Memory B cell (primary cell): ENCODE measurements at places on chromosomes 1 and 21.

- H3K4me3 ChIP-seq = no peak overlapping the region
- DNase-seq = peak; percentile 72
- H3K27me3 ChIP-seq = peaks cover 16% of the 10 kb centered on the region
- H3K4me1 ChIP-seq = peaks cover 15% of the 10 kb centered on the region
- peaks cover 23% of the 10 kb centered on the region for H3K36me3 ChIP-seq
Measured at GRCh38 chr1:160085686-160086455, 4.5 kb downstream of the KCNJ9 start.

DNA sequence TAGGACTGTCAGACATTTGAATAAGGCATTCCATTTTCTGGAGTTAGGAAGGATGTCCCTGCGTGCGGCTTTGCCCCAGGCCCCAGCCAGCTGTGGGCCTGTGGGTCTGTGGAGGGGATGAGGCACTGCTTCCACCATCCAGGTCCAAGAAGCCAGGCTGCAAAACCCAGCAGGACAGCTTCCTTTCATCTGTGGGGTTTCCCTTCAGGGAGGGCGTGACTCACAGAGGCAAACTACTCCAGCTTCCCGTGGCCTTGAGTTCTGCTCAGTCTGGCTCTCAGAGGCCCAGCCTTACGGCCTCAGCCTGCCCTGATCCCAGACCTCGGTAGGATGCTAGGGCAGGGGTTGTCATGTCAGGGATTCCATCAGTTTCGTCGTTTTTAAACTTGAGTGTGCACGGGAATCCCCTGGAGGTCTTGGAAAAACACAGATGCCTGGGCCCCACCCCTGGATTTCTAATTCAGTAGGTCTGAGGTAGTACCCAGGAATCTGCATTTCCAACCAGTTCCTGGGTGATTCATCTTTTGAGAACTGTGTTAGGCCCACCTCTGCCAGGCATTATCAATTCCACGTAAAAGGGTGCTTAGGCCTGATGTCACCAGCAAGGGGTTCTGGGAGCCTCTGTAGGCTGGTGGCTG lies 32.3 kb upstream of the TENT5C start:
- no peaks in the 10 kb centered on the region for H3K36me3 ChIP-seq
- no peaks in the 10 kb centered on the region for H3K27me3 ChIP-seq
- H3K27ac ChIP-seq = no peak overlapping the region
- H3K4me1 ChIP-seq = peaks cover 23% of the 10 kb centered on the region
- H3K4me3 ChIP-seq = no peak overlapping the region

DNA sequence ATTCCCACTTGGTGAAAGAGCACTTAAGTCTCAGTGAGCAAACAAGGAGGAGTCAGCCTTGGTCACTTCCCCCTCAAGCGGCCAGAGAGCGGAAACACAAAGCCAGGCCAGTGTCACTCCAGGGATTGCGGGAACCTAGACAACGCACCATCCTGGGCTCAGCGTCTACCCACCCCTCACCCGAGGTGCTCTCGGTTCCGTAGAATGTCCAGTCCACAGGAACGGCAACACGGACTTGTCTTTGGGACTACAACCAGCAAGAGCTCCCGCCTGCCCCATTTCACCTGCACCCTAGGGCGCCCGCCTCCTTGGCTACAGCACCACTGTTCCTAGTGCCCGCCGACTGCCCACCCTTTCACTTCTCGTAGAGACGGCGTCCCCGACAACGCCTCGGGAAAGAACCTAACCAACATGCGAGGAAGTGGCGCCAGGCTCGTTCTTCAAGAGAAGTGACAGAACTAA lies 509 bp downstream of the GDAP2 start:
- peak; percentile 59 for DNase-seq
- H3K36me3 ChIP-seq = peaks cover 8% of the 10 kb centered on the region
- H3K4me3 ChIP-seq = peak overlapping the region; percentile 89
- H3K4me1 ChIP-seq = peaks cover 33% of the 10 kb centered on the region

DNA sequence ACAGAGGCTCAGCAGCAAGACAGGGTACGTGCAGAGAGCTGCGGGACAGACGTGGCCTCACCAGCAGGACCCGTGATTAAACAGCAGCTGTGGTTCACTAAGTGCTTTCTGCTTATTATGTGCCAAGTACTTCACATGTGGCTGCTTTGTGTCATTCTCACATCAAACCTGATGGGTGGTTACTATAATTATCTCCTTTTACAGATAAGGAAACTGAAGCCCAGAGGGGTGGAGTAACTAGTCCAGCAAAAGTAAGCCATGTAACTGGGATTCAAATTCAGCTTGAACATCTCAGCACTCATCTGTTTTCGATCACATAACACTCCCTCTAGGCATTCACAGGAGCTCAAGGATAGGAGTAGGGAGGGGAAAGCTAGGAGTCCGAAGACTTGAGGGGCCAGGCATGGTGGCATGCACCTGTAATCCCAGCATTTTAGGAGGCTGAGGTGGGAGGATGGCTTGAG lies 50.8 kb upstream of the CLIC4 start:
- no peaks in the 10 kb centered on the region for H3K27me3 ChIP-seq
- peak overlapping the region; percentile 22 for H3K4me3 ChIP-seq
- peaks cover 18% of the 10 kb centered on the region for H3K4me1 ChIP-seq
- no peak for DNase-seq
- H3K27ac ChIP-seq = no peak overlapping the region
- H3K36me3 ChIP-seq = no peaks in the 10 kb centered on the region

GRCh38 chr1:228208831-228209551 lies 1.1 kb downstream of the OBSCN start:
- no peak overlapping the region for H3K4me3 ChIP-seq
- no peak for DNase-seq
- H3K36me3 ChIP-seq = no peaks in the 10 kb centered on the region
- H3K27me3 ChIP-seq = peaks cover 3% of the 10 kb centered on the region
- H3K4me1 ChIP-seq = peaks cover 7% of the 10 kb centered on the region
- no peak overlapping the region for H3K27ac ChIP-seq

- H3K36me3 ChIP-seq = no peaks in the 10 kb centered on the region
- no peak overlapping the region for H3K4me3 ChIP-seq
- H3K4me1 ChIP-seq = no peaks in the 10 kb centered on the region
- peaks cover 1% of the 10 kb centered on the region for H3K27me3 ChIP-seq
- no peak for DNase-seq
Measured at GRCh38 chr1:214698559-214698958, 95.6 kb downstream of the CENPF start.

DNA sequence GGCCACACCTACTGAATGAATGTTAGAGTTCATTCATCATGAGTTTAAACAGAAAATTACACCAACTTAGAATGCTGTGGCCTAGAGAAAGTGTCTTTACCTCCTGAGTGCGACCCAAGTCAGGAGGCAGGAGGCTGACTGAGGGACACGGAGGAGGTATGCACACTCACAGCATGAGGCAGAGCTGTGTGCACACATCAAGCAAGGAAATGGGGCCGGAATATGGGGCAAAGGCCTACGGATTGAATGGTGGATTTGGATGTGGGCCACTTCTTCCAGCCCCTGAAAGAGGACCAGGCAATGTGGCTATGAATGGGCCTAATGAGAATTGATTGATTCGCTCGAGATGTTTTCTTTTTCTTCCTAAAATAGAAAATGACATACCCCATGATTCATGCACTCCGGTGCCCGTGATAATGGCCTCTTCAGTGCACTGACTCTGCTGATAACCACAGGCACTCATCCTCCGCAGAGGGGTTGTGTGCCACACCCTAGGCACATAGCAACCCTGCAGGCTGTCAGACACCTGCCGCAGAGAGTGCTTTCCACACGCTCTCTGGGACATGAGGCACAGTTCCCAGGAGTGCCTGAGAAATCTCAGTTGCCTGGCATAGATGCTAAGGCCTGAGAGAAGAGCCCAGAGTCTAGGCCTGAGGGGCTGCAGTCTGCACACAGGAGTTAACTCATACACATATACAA lies 155.5 kb downstream of the GLUL start:
- no peak overlapping the region for H3K4me3 ChIP-seq
- peaks cover 10% of the 10 kb centered on the region for H3K4me1 ChIP-seq
- no peaks in the 10 kb centered on the region for H3K36me3 ChIP-seq
- peaks cover 5% of the 10 kb centered on the region for H3K27me3 ChIP-seq
- DNase-seq = no peak
- H3K27ac ChIP-seq = no peak overlapping the region

GRCh38 chr21:41393876-41394465 lies 32.1 kb upstream of the MX1 start:
- no peak for DNase-seq
- H3K4me3 ChIP-seq = no peak overlapping the region
- H3K4me1 ChIP-seq = peaks cover 21% of the 10 kb centered on the region
- peaks cover 54% of the 10 kb centered on the region for H3K36me3 ChIP-seq

GRCh38 chr1:66982561-66983260 lies 57.9 kb downstream of the MIER1 start:
- H3K36me3 ChIP-seq = peaks cover 19% of the 10 kb centered on the region
- H3K4me3 ChIP-seq = no peak overlapping the region
- no peak for DNase-seq
- H3K4me1 ChIP-seq = peaks cover 11% of the 10 kb centered on the region
- no peaks in the 10 kb centered on the region for H3K27me3 ChIP-seq

DNA sequence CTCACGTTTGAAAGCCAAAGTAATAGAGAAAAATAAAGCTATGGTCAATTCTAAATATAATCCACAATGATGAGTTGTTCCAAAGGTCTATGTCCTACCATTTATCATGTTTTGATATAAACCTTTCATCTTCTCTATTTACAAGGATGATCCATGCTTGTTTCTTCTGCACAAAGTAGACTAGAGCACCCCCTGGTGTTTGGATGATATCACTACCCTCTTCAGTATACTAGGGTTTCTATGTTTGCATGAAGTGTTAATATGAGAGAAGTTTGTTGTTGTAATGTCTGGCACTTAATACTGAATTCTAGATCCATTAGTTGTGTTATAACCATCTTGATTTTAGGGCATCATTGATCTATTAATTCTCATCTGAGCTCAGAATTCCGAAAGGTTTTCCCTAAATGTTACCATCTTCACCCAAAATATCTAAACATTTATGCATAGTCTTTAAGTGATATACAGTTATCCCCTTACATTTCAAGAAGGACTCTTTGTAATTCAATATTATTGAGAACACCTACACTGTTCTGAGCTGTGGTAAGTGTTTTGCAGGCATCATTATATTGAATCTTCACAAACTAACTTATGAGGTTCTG lies 21.1 kb downstream of the CLDN8 start:
- no peaks in the 10 kb centered on the region for H3K36me3 ChIP-seq
- H3K27me3 ChIP-seq = no peaks in the 10 kb centered on the region
- no peak overlapping the region for H3K4me3 ChIP-seq
- no peak overlapping the region for H3K27ac ChIP-seq

DNA sequence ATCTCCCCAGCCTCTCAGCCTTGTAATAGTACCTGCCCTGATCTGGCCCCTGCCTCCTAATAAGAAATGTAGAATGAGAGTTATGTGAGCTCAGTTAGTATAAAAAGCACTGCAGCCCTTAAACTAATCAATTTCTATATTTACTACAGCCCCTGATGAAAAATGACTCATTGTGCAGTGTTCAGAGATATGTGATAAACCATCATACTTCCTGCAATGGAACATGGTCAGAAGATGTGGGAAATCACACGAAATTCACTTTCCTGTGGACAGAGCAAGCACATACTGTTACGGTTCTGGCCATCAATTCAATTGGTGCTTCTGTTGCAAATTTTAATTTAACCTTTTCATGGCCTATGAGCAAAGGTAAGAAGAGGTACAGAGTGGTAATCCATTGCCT lies 176.8 kb upstream of the PDE4B start:
- no peak for DNase-seq
- peaks cover 3% of the 10 kb centered on the region for H3K27me3 ChIP-seq
- no peaks in the 10 kb centered on the region for H3K36me3 ChIP-seq
- H3K4me1 ChIP-seq = no peaks in the 10 kb centered on the region

DNA sequence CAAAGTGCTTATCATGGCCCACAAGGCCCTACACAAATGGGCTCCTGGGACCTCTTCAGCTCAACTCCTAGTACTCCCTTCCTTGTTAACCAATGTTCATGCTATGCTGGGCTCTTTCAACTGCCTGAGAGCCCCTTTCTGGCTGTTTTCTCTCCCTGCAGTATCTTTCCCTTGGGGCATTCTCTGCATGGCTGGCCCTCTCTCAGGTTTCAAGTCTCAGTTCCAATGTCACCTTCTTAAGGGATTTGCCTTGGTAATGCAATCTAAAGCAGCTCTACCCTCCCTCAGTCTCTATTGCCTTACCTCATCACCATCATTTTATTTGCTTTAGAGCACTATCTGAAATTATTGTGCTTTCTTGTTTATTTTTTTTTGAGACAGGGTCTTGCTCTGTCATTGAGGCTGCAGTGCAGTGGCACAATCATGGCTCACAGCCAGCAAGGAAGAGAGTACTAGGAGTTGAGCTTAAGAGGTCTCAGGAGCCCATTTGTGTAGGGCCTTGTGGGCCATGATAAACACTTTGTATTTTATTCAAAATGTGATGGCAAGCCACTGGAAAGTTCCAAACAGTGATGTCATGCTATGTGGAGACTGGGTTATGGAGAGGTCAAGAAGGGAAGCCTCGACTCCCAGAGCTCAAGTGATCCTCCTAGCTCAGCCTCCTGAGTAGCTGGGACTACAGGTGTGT lies 63.4 kb upstream of the SRSF10 start:
- H3K36me3 ChIP-seq = no peaks in the 10 kb centered on the region
- DNase-seq = no peak

GRCh38 chr1:54254055-54254454 lies 54.1 kb downstream of the MRPL37 start:
- H3K36me3 ChIP-seq = peaks cover 2% of the 10 kb centered on the region
- H3K4me3 ChIP-seq = no peak overlapping the region
- H3K27me3 ChIP-seq = no peaks in the 10 kb centered on the region

DNA sequence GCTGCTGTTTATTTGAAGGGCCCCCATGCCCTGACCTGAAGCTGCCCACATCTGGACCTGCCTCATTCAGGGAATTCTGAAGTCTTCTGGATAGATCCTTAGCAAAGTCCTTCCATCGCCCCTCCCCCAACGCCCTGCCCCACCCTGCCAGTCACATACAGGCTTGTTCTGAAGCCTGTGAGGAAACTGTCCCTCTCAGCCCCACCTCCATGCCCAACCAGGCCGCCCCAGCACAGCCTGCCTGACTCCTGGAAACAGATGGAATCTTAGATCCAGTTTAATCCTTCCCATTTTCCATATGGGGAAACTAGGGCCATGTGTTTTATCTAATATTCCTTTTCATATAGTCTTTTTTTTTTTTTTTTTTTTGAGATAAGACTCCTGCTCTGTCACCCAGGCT lies 44.5 kb upstream of the GPR37L1 start:
- no peaks in the 10 kb centered on the region for H3K27me3 ChIP-seq
- H3K27ac ChIP-seq = no peak overlapping the region
- no peaks in the 10 kb centered on the region for H3K36me3 ChIP-seq
- H3K4me1 ChIP-seq = no peaks in the 10 kb centered on the region
- H3K4me3 ChIP-seq = no peak overlapping the region
- DNase-seq = no peak

DNA sequence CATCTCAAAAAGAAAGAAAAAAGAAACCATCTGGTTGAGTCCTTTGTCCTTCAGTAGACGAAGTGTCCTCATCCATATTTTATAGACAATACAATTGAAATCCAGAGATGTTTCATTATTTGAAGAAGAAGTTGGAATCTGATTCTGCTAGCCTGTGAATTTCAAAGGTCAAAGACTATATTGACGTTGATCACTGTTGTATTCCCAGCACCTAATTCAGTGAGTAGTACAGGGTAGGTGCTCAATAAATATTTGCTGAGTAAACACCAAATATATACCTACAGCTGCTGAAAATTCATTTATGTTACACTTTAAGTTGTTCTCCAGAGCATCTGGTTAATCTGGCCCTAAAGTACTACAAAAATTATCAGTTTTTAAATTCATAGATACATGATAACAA lies 135.2 kb downstream of the CACNA1E start:
- peaks cover 5% of the 10 kb centered on the region for H3K36me3 ChIP-seq
- no peak overlapping the region for H3K27ac ChIP-seq
- no peak overlapping the region for H3K4me3 ChIP-seq
- peaks cover 4% of the 10 kb centered on the region for H3K27me3 ChIP-seq
- no peak for DNase-seq
- H3K4me1 ChIP-seq = no peaks in the 10 kb centered on the region

- H3K4me3 ChIP-seq = no peak overlapping the region
- H3K27me3 ChIP-seq = peaks cover 15% of the 10 kb centered on the region
- no peak overlapping the region for H3K27ac ChIP-seq
- H3K4me1 ChIP-seq = peaks cover 11% of the 10 kb centered on the region
- H3K36me3 ChIP-seq = no peaks in the 10 kb centered on the region
- no peak for DNase-seq
Measured at GRCh38 chr1:31796707-31797106, 19.1 kb downstream of the SPOCD1 start.
